Erythroblast (primary cell): ENCODE measurements at places on chromosomes 11 and 22.

DNA sequence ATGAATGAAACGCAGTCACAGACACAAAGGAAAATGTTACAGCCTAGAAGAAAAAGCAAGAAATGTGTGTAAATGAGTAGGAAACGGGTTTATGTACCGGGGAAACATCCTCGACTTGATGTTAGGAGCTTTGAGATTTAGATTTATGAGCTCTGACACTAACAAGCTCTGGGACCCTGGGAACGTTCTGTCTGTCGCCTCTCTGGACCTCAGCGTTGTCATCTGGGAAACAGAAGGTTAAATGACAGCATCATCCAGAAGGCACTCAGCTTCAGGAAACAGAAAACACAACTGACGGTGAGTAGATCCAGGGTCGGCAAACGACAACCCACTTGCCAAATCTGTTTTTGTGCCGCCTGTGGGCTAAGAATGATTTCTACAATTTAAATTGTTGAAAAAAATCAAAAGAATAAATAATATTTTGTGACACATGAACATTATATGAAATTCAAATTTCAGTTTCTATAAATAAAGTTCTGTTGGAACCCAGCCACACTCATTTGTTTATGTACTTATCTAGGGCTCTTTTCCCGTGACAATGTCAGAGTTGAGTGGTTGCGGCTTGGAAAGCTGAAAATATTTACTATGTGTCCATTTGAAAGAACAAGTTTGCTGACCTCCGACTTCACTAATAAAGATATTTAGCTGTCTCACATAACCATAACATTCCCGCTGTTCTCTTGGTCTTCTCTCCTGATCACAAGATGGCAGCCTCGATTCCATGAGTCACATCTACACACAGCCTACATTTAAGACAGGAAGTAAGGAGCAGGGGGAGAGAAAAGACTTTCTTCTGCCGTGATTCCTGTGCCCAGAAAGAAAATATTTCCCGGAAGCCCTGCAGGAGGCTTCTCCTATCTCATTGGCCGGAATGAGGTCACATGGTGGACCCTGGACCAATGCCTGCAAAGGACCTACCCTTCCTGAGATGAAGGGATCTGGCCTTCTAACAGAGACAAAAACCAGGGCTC lies 47.1 kb upstream of the SYT13 start:
- no peak for DNase-seq

GRCh38 chr22:45235101-45235777 lies 5.5 kb downstream of the KIAA0930 start:
- DNase-seq = no peak

DNA sequence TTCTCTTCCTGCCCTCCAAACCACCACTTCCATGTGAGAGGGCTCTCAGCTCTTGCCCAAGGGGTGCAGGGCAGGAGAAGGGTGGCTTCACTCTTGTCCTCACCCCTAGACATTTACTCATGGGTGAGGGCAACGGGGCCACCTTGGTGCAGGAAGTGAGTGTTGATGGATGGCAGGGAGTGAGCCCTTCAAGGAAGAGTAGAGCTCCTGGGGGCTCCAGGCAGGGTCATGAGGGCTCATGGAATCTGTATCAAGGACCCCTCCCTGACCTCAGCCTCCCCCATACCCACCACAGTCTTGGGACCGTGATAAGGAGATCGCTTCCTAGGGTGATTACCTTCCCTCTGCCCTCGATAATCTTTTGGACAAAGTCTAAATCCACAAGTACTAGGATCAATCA lies 37.8 kb downstream of the TSPAN18 start:
- no peak for DNase-seq

- no peak for DNase-seq
Observed at GRCh38 chr22:24760708-24761306, 13.7 kb downstream of the PIWIL3 start.

DNA sequence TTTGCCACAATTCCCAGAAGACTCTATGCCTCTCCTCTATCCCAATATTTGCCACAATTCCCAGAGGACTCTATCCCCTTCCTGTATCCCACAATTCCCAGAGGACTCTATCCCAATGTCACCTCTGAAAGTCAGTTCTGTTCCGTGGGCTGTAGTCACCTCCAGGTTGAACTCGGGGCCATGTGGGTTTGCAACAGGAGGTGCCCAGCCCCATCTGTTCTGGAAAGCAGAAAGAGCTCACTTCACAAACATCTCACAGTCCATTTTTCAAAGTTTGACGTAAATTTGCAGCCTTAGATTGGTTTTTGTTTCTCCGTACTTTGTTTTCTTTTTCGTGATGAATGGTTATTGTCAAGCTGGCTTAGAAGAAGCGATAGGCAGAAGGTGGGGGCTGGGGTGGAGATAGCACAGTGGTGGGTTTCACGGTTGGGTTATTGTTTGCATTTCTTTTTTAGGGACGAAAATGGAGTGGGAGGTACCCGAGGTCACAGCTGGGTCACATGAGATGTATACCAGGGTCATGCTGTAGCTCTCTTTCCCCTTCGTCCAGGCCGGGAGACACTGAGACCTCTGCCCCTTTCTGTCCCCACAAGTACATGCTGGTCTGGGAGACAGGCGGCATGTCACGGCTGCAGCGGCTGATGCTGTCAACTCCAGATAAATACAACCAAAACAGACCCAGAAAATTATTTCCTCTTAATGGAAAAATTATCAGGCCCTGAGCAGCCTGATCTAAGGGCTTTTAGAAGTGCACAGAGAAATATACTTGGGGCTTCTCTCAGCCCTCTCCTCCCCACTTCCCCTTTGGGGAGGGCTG lies 374.5 kb downstream of the CADM1 start:
- DNase-seq = no peak

DNA sequence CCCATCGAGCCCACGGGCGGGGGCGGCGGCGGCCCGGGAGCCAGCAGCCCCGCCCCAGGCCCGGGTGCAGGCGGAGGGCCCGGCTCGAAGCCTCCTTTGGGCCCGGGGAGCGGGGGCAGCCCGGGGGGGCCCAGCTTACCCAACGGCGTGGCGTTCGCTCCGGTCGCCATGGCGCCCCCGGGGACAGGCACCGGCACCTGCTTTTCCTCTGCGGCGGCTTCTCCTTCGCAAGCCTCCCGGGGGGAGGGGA lies 194 bp downstream of the SF1 start:
- DNase-seq = no peak

GRCh38 chr22:22810471-22810870 lies 77.1 kb upstream of the IGLL5 start:
- DNase-seq = no peak

GRCh38 chr22:25741692-25742626 lies at the start of gene MYO18B:
MYO18B (plus strand) TSS chr22:25742188; CDS start chr22:25761093, 18,905 bp downstream.
- DNase-seq = peak; percentile 79

DNA sequence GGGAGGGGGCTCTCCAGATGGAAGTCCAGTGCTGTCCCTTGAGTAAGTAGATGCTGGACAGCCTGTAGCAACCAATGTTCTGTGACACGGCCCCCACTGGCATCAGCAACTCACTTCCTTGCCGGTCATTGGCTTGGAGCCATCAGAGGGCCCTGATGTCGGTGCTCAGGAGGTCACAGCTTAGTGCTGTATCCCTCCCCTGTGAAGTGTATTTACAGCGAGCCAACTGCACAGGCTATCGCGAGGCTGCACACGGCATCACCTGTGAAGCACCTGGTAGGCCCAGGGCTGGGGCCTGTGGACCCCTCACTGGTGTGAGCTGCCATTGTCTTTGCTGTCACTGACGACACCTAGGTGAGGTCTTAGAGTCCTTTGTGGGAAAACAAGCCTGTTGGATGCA lies 13.4 kb upstream of the ACR start:
- DNase-seq = no peak

DNA sequence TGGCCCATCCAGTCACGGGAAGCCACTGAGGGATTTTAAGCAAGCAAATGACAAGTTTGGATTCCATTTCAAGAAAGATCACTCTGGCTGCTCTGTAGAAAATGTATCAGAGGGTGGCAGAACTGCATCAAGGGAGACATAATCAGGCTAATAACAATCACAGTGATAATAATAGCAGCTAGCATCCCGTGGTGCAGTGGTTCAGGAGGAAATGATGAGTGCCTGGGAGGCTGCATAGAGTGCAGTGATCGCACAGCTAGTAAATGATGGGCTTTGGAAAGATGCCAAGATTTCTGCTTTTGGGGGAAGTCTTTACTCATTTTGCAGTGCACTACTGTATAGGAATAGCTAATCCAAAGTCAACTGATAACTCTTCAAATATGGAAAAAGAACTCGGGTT lies 35.8 kb downstream of the TNRC6B start:
- DNase-seq = no peak

- no peak for DNase-seq
Observed at GRCh38 chr22:33232071-33232470, 173.9 kb upstream of the SYN3 start.

GRCh38 chr11:71062199-71062598 lies 190.2 kb downstream of the SHANK2 start:
- no peak for DNase-seq

DNA sequence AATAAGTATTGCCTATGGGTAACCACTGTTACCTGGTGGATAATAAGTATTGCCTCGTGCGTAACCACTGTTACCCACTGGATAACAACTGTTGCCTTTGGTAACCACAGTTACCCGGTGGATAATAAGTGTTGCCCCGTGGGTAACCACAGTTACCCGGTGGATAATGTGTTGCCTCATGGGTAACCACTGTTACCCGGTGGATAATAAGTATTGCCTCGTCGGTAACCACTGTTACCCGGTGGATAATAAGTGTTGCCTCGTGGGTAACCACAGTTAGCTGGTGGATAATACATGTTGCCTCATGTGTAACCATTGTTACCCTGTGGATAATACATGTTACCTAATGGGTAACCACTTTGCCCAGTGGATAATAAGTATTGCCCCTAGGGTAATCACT lies 9.8 kb upstream of the NXPE4 start:
- no peak for DNase-seq

GRCh38 chr22:39243439-39244135 lies 1.2 kb downstream of the PDGFB start:
- no peak for DNase-seq

DNA sequence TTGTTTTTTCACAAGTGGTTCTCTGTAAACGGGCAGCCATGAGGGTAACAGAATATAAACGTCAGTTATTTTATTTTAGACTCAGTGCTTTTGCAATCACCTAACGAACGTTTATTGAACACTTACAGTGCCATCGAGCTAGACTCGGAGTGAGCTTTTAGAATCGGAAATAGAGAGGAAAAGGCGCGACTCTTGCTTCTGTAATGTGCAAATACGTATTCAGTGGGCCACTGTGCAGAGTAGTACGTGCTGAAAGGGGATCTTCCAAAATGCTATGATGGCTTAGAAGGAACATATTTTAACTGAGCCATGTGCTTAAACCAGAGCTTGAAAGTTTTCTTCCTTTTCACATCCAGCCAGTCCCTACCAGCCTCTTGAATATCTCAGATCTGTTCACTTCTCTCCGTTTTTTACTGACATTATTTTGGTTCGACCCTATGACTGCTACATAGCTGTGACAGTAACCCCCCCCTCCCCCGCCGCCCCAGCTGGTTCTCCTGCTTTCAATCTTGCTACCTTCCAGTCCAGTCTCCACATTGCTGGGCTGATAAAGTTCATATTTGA lies 468 bp downstream of the DDIAS start:
- peak; percentile 63 for DNase-seq

- DNase-seq = no peak
Observed at GRCh38 chr11:118912742-118913410, 12.8 kb downstream of the BCL9L start.

DNA sequence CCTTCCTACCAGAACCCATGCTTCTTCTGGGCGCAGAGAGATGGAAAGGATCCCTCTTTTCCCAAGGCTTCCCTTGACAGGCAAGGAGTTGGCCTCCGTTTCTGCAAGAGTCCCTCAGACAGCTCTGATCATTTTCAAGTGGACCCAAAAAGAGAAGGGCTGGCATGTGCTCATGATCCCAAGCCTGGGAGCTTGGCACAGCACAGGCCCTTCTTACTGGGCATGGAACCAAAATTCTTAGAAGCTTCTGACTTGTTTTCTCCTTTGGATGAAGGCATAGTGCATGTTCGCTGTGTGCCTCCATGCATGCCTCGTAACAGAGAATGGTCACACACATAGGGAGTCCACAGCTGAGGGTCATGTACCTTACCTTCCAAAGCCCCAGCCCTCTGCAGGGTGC lies 449.6 kb downstream of the MIAT start:
- no peak for DNase-seq
